ENCODE measurements at places on chromosomes 7 and 10. TPM values are rescaled to one million over a fixed set of nuclear protein-coding genes. Genes with fewer than 3 reads are reported as not detected.

The LMTK2 gene
- total RNA-seq: 13.0 TPM

The AS3MT gene
- total RNA-seq: 1.2 TPM

The CUBN gene
- 2.3 TPM for total RNA-seq

The PAPSS2 gene
- 30.9 TPM for total RNA-seq

The IGFBP3 gene
- total RNA-seq: 147 TPM

The DAGLB gene
- total RNA-seq: 10.7 TPM

All from posterior vena cava (tissue), 2 donors.